ENCODE measurements at places on chromosomes 1 and 21. TPM values are rescaled to one million over a fixed set of nuclear protein-coding genes. Genes with fewer than 3 reads are reported as not detected.

GRCh38 chr1:231969076-231969475 is 342.5 kb downstream of the DISC1 start:
- DNase-seq, result no peak

DNA sequence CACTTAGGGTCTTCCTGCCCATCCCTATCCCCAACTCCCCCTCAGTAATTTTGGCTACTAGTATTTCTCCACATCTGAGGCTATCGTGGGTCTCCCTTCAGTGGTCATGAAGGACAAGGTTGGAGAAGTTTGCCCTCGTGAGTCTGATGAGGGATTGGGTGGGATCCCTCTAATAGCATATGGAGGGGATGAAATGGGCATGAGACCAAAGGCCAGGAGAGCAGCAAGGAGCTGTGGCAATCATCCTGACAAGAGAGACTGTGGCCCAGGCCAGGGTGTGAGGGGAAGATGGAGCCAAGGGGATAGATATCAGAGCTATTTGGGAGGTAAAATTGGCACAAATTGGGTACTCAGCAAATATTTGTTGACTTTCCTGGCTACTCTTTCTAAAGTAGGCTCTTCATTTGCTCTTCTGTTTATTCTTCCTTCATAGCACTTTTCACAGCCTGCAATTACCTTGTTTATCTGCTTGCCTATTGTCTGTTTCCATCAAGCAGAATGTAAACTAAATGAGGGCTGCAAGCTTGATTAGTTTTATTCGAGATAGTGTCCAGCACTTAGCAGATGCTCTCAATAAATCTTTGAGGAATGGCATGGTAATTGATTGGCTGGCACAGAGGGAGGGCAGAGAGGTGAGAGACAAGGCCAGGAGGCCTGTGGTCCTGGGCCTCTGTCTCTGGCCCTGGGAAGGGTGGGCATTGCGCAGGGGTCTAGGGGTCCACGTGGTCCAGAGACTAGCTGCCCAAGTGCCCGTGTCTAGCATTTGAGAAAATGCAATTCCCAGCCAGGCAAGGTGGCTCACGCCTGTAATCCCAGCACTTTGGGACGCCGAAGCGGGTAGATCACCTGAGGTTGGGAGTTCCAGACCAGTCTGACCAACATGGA is 1.5 kb upstream of the PLK3 start:
- no peak for DNase-seq

GRCh38 chr1:203086992-203087763 is 1.4 kb upstream of the MYOG start:
- DNase-seq, result no peak

TTLL7 gene
- 26.6 TPM for polyA plus RNA-seq

DNA sequence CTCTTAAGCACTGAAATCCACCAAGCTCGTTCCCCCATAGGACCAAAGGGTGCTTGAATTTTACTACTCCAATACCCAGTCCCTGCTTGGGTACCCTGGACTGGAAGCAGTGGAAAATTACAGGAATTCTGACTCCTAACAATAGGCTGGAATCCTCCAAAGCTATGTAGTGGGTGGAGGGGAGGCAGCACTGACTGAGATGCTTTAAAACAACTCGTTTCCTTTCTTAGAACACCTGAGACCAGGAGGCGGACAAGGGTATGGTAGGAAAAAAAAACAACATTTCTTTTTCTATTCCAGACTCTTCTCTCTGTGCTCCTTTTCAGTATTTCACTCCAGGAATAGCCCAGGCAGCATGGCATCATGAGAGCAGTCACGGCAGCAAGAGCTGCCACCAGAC is 2.3 kb downstream of the PEF1 start:
- DNase-seq, result no peak

CRABP2 gene
- polyA plus RNA-seq, result 314 TPM

- DNase-seq, result no peak
Observed at GRCh38 chr1:205974712-205975111, 28.5 kb downstream of the RAB7B start.
